Right lung (tissue), 10 donors: ENCODE measurements at places on chromosomes 5 and 9. TPM values are rescaled to one million over a fixed set of nuclear protein-coding genes. Genes with fewer than 3 reads are reported as not detected.

DNA sequence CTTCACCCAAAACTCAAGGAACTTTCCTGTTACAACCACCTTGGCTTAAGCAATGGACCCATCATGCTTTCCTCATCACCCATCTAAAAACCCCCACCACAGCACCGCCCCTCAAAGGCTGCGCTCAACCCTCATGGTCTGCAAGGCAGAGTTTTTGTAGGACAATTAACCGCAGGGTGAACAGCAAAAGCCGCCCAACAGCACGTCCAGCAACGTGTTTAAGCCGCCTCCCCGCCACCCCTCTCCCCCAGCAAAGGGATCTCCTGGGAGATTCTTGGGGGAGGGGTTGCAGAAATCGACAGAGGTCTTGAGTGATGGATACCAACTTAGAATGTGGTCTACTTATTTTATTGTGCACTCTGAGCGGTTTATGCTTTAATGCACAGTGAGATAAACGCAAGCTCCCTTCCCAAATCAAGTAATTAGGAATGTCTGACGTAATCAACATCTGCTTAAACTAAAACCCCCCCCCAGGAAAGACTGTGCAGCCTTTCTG is 1.9 kb downstream of the ROR2 start:
- DNase-seq: no peak

- DNase-seq: no peak
Observed at GRCh38 chr5:92378966-92379611, 996.0 kb upstream of the ARRDC3 start.

DNA sequence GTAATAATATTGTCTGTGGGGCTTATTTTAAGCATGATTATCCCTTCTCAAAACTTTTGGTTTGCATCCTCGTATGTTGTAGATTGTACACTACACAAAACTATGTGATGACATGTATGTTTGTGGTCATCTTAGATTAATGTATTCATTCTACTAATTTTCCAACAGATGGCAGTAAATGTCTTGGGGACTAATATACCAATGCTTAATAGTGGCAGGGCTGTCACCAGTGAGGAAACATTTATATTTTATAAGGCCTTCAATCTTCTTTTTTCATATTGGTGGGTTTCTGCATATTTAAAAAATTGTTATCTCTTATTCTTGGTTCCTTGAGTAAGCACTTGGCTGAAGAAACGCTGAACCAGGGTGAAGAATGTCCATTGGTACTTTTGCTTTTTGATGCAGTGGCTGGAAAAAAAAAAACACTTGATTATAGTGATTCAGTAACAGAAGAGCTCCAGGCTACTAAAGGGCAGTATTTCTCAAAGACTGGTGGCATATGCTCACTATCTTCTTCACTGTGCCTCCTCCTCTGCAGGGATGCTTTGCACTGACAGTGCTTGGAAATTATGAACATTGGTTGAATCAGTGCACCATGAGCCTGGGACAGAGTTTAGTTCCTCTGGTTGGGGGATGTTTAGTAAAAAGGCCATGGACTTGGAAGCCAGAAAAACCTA is 530.3 kb downstream of the RASEF start:
- DNase-seq: no peak

DNA sequence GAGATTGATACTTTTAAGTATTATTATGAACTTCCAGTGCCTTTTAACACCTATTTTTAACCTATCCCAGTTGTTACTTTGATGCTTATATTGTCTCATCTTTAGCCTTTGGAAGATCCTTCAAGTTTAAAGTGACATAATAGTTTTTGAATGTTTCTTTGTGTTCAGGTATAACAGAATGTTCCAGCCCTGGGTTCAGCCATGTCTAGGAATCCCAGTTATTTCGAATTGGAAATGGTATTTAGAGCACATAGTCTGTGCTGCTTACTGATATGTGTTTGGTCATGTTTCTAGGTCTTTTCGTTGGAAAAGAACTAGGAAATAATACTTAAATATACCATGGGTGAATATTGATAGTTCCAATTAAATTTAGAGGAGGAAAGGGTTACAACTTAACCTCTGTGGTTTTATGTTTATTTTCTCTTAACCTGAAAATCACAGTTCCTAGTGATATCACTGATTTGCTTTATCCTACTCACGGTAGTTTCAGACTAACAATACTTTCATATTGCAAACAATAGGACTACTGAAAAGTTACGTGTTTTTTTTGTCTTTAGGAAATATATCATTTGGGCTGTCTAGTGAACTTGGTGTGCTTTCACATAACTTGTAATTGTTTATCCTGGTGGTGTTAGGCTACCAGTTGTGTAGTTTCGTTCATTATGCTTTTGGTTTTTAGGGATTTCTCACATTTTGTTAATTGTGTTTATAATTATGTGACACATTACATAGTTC is 37.8 kb downstream of the UHRF2 start:
- no peak for DNase-seq

GRCh38 chr9:13332571-13332970 is 53.1 kb upstream of the MPDZ start:
- DNase-seq: no peak

DNA sequence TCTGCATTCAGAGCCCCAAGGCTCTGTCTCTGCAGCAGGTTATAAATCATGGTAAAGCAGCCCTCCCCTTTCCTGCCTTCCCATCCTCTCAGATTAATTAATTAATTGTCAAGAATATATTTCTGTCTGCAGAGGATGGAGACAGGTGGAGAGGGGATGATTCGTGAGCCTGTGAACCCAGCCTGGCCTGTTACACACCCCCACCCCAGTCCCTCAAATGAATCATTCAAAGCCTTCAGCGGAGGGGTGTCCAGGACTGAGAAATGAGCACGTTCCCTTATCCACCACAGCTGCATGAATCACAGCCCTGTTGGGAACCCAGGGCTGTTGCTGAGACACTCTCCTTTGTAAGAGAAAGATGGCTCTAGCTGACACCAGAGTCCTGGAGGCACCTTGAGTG is 56.0 kb downstream of the NIPAL4 start:
- DNase-seq: no peak

DNA sequence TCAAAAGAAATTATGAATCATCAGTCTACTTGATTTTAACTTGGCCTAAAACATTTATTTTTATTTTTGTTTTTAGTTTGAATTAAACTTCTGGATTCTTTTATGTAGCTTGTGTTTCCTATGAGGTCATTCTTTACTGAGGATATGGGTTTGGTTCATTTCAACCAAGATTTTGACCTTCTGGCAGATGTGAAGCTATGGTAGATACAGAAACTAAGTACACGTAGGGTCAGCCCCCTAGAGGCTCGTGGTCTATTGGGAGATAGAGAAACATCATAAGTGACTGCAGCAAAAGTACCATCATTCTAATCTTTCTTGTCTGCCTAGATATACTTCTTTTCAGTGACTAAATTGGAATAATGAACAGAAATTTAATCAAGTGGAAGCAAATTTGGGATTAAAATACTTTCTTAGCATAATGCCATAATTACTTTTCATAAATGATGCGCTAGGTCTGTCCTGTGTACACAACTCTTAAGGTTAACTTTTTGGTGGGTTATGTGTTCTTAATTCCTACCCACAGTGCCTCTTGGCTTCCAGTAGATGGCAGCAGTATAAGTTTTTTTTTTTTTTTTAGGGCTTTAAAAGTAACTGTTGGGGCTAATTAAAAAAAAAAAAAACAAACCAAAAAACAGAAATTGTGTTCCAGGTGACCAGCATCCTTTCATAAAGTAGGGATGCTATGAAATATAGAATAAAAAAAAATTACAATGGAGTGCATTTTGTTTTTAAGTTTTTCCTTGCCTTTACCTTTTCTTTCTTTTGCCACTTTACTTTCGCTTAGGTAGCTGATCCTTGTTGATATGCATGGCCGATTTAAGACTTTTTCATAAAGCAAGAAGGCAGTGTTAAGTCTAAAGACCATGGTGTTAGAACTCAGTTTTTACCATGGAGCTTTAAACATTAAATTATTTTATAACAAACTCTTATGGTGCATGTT is 49.9 kb downstream of the LRRTM2 start:
- no peak for DNase-seq

- no peak for DNase-seq
Observed at GRCh38 chr9:113998525-113999255, 79.4 kb downstream of the AMBP start.

GRCh38 chr9:133683586-133684120 is 47.5 kb downstream of the DBH start:
- DNase-seq: no peak

DNA sequence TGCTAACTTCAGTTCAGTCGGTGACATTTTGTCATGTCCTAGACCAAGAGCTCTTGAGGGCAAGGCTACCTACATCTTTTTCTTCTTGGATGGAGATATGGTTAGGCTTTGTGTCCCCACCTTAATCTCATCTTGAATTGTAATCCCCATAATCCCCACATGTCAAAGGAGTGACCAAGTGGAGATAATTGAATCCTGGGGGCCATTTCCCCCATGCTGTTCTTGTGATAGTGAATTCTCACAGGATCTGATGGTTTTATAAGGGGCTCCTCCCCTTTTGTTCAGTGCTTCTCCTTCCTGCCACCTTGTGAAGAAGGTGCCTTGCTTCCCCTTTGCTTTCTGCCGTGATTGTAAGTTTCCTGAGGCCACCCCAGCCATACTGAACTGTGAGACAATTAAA is 2.1 kb upstream of the CFAP90 start:
- DNase-seq: no peak

- no peak for DNase-seq
Observed at GRCh38 chr9:22169243-22169642, 160.1 kb upstream of the CDKN2B start.

EPB41L4A gene
- polyA plus RNA-seq: 14.3 TPM

STPG3 gene
- polyA plus RNA-seq: 1.1 TPM

PCDHGA12 gene
- polyA plus RNA-seq: 4.3 TPM

CATSPER3 gene
- 1.1 TPM for polyA plus RNA-seq

SMIM33 gene
- polyA plus RNA-seq: not detected

BSPRY gene
- polyA plus RNA-seq: 6.7 TPM

CCL27 gene
- polyA plus RNA-seq: 0.96 TPM

HTR1A gene
- polyA plus RNA-seq: not detected

ZBED3 gene
- polyA plus RNA-seq: 27.4 TPM

NEUROG1 gene
- not detected for polyA plus RNA-seq

ARAP3 gene
- polyA plus RNA-seq: 35.3 TPM

RETREG1 gene
- 2.7 TPM for polyA plus RNA-seq

SNCAIP gene
- polyA plus RNA-seq: 14.2 TPM
